Stimulated activated CD8-positive, alpha-beta memory T cell treated with anti-CD3 and anti-CD28 coated beads, Interleukin-4, amount 100 ng/mL, for 1 hour (primary cell): ENCODE measurements at places on chromosomes 13 and 19.
A peak's percentile ranks its signal among the peaks of the same experiment; 100 is the strongest.

GRCh38 chr19:15144046-15144646 is 36.9 kb downstream of the SYDE1 start:
- no peak for DNase-seq

DNA sequence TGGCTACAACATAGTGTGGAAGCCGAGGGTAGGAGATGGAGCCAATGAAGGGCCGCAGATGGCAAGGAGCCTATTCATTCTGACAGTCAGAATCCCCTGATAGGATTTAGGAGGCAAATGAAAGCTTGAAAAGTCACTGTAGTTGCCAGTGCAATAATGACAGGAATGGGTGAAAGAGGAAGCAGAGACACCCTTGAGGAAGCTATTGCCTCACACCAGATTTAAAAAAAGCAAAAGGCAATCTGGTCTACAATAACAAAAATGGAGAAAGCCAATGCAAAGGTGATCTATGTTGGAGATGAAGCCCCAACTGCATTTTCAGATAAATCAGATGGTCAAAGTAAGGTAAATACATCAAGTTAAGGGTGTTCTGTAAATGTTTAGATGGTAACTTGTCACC is 158.5 kb downstream of the TUBA3C start:
- DNase-seq, result no peak

- DNase-seq, result no peak
Measured at GRCh38 chr13:66353664-66354063, 876.5 kb downstream of the PCDH9 start.

- no peak for DNase-seq
Measured at GRCh38 chr13:44093607-44094564, 214.2 kb downstream of the LACC1 start.

GRCh38 chr13:111480976-111481375 is 160.5 kb downstream of the TEX29 start:
- no peak for DNase-seq

GRCh38 chr19:28466107-28467045 is 746.6 kb downstream of the UQCRFS1 start:
- DNase-seq, result peak; percentile 31

- no peak for DNase-seq
Measured at GRCh38 chr13:41111454-41111853, 21.1 kb downstream of the KBTBD6 start.

- DNase-seq, result no peak
Measured at GRCh38 chr13:21231426-21231940, 55.0 kb downstream of the MRPL57 start.

DNA sequence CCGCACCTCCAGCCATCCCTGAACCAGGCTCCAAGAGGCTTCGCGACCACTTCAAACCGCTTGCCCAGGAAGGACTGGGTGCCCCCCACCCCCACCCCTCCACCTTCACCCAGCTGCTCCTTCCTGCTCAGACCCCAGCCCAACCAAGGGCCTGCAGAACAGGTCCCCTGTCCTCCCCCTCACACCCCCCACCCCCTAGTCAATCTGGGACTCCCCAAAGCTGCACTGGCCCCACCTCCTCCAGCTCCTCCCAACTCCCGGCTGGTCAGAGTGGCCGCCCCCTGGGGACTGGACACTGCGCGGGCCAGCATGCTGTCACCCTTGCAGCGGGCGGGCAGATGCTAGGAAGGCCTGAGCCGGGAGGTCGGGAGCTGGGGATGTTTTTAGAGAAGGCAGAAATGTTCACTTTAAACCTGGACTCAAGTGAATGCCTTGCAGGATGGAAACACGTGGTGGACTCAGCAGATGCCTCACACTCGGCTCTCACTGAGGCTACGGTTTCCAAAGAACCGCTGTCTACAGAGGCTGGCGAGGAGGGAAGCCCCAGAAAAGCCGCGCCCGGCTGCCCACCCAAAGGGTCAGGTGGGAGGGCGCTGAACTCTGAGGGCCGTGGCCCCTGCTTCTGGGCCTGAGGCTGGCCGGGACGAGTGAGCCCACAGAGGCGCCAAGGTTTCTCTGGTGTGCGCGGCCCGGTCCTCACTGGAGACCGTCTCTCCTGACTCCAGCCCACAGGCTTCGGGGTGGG is 8.0 kb downstream of the RPL36 start:
- no peak for DNase-seq

DNA sequence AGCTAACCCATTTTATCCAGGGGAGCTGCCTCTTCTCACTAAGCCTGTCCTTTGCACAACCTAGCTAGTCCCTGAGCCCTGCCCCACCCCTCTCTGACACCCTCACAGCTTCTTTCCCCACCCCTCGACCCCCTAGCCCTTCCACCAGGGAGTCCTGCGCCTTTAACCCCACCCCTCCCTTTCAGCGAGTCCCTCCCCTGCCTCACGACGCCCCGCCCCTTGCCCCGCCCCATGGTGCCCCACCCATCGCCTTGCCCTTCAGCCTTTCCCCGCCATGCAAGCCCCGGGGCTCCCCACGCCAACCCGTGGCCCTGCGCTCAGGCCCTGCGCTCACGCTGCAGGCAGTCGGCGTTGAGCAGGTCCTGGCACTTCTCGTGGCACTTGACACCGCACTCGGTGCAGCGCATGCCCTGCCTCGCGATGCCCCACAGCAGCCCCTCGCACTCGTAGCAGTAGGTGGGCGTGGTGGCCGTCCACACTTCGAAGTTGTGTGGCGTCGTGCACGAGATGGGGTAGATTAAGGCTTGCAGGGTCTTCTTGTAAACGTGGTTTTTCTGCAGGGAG is 40.0 kb downstream of the UNC13A start:
- DNase-seq, result no peak

- no peak for DNase-seq
Measured at GRCh38 chr13:39565036-39565949, 37.7 kb downstream of the LHFPL6 start.

GRCh38 chr13:52809310-52809769 is 39.1 kb downstream of the PCDH8 start:
- DNase-seq, result no peak

- DNase-seq, result no peak
Measured at GRCh38 chr13:85976242-85976641, 177.0 kb upstream of the SLITRK6 start.

DNA sequence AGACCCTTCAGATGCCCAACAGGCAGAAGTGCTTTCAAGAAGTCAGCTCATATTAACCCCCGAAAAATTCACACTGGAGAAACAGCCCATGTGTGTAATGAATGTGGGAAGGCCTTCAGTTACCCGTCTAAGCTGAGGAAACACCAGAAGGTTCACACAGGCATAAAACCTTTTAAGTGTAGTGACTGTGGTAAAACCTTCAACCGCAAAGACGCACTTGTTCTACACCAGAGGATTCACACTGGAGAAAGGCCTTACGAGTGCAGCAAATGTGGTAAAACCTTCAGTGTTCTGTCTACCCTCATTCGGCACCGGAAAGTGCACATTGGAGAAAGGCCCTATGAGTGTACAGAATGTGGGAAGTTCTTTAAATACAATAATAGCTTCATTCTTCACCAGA is 8.6 kb downstream of the ZNF584 start:
- no peak for DNase-seq

GRCh38 chr19:47860602-47861297 is 1.7 kb downstream of the TPRX2 start:
- DNase-seq, result no peak

DNA sequence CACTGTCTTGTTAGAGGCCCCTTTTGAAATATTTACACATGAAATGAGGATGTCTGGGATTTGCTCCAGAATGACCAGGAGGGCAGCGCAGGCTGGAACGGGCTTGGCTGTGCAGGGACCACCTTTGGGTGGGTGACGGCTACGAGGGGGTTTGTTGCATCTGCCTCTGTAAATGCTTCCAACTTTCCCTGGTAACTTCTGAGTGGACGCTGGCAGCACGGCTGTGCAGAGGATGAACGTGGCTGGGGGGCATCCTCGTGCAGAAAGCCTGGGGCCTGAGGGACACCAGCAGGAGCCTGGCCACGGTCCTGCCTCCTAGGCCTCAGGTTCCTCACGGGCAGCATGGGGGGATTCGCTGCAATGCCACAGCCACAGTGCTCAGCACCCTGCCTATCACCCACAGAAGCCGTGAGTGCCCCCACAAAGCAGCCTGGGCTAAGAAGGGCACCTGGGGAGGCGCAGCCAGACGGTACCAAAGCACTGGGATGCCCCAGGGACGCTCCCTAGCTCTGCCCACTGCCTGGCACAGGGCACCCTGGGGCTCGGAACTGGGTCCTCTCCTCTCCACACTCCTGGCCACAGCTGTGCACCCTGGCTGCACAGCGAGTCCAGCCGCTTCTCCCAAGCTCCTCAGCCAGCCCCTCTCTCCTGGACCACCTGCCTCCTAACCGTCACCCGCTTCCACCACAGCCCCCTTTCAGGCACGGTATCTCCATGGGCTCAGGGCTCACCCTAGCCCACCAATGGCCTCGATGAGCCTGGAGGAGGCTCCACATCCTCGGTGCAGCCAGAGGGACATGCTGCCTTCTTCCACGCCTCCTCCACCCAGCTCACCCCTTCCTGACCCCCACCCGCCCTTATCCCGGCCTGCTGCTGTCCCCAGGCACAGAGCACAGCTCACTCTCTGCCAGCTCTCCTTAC is 44.5 kb downstream of the MLLT1 start:
- DNase-seq, result no peak

GRCh38 chr13:36841391-36841790 is 22.4 kb downstream of the RFXAP start:
- no peak for DNase-seq

- DNase-seq, result no peak
Measured at GRCh38 chr13:103328899-103329298, 262.7 kb upstream of the SLC10A2 start.

DNA sequence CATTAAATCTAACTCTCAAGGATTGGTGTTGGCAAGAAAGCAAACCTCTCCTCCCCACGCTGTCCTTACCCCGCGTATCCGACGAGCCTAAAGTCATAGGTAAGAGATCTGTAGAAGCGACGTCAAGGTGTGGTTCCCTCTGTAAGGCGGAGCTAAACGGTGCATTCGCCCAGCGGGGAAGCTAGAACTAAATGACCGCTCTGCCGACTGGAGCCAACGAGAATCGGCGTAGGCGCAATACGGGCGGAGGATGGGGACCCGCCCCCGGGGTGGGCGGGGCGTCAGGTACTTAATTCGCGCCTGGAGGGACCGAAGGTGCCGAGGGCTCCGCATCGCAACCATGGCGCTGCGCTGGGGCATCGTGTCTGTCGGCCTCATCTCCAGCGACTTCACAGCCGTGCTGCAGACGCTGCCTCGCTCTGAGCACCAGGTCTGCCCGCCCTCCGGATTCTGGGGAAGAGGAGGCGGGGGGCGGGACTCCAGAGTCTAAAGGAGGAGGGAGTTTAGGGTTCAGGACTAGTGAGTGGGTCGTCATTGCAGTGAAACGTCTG is at the start of gene DHDH:
DHDH (plus strand) TSS at position 318 of the 551 bp plus-strand sequence; CDS start at position 341, 23 bp downstream.
- peak; percentile 64 for DNase-seq

- DNase-seq, result no peak
Measured at GRCh38 chr13:105513448-105513847, 1022.0 kb downstream of the EFNB2 start.

- DNase-seq, result peak; percentile 29
Measured at GRCh38 chr19:46990991-46991676, 28.5 kb upstream of the NPAS1 start.

DNA sequence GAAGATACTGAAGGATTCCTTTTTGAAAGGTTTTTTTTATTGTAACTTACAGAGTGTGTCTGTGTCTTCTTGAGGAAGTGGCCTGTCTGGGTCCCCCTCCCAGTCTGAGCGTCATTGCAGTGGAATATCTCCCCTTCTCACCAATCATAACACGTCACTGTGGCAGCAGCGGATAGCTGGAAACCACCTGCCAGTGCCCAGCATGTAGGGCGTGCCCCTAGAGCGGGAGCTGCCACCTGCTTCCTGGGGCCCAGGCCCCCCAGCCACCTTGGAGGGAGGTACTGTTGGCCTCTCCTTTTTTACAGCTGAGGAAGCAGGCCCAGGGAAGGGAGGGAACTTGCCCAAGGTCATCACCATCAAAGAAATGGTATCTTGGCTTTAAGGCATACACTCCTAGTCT is 4.6 kb upstream of the DNM2 start:
- no peak for DNase-seq

GRCh38 chr13:114122127-114122511 is 10.3 kb downstream of the RASA3 start:
- DNase-seq, result no peak

DNA sequence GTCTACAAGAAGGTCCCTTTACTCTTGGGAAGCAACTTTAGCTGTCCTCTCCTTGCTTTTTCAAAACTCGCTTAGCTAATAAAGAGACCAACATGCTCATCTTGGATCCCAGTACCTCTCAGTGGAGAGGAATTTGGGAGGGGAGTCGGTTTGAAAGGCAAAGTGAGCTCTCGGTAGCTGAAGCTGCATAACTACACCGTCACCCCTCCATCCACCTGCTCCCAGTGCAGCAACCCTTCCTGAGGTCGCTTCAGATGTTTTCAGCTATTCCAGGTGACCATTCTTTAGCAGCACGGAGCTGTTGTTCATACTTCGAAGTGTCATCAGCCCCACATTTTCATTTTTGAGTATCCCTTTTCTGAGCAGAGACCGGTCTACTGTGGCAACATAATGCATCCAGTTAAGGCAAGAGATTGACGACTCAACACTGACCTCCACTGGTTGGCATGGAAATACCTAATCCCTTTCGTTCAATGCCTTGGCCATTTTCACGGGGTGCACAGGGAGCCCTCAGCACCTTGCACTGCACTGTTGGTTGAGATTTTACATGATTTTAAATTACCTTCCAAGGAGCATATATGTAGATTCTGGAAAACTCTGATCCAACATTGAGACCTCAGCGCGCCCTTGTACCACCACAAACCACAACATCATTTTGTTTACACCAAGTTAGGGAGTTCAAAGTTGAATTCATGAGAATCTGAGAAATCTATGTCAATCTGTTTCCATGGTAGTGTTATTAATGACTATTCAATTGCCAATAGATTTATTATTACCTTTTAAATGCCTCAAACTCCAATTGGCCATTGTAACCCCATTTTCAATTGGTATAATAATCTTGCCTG is 42.2 kb downstream of the DLEU7 start:
- peak; percentile 18 for DNase-seq

DNA sequence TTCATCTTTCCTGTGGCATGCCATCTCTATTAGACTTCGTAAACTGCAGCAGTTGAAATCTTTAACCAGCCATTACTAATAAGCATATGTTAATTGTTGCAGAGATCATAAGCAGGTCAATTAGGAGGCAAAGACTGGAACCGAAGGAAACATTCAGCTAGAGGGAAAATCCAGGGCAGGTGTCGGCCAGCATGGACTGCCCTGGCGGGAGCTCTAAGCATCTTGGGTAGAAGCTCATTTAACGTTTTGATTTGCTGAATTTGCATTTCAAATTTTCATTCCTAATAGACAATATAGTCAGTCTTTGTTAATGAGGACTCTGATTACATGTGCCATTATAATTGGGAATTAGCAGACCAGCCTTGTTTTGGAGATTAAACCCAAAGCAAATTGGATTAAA is 238.6 kb downstream of the POU4F1 start:
- no peak for DNase-seq
